Thyroid gland (tissue), 4 donors: ENCODE measurements at places on chromosomes 7 and 10. TPM values are rescaled to one million over a fixed set of nuclear protein-coding genes. Genes with fewer than 3 reads are reported as not detected.

GRCh38 chr10:118978316-118978997 lies 51.1 kb upstream of the NANOS1 start:
- DNase-seq: no peak

DNA sequence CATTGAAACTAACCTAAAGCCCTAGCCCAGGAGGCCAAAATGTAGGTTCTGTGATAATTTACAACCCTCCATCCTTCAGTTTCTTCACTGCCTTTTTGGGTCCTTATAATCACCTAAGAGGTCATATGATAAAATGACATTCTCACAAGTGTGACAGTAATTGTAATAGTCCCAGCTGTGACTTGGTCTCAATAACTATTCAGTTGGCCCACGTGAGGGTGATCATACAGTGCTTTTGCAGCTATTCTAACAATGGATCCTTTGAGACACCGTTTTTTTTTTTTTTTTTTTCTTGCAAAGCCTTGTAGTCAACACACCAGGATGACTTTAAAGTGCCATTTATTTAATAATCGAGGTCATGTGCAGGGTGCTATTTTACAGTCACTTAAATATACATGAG lies 760.0 kb downstream of the PHTF2 start:
- DNase-seq: no peak

GRCh38 chr7:44962483-44963251 lies 16.1 kb downstream of the MYO1G start:
- peak; percentile 57 for DNase-seq

- DNase-seq: no peak
Observed at GRCh38 chr7:37365405-37365804, 83.3 kb downstream of the ELMO1 start.

DNA sequence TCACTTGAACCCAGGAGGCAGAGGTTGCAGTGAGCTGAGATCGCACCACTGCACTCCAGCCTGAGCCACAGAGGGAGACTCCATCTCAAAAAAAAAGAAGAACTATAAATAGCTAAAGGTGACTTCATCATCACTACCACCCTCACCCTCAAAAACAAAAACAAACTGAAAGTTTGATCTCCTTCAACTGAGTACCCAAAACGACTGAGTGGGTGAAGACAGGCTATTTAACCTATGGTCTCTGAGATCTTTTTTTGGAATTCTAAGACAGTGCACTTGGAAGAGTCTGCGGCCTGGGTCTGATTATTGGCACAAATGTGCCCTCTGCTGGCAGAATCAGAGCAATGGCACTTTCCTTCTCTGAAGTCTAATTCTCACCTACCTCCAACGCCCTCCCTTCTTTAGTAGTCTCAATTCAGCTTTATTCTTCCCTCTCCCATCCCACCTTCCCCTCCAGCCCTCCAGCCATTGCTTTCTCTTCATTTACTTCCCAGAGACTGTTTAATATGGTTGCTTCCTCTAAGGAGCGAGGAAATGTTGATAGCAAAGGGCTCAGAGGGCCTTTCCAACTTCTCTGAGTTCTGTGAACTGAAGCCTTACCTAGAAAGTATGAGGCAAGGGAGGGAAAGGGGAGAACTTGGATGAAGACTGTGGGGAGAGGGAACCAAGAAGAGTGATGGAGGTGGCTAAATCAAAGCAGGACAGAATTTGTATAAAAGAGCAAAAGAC lies 2.9 kb upstream of the MYOZ1 start:
- peak; percentile 62 for DNase-seq

GRCh38 chr7:2805213-2805944 lies 38.7 kb downstream of the GNA12 start:
- no peak for DNase-seq

GRCh38 chr10:77403761-77404160 lies 233.8 kb downstream of the KCNMA1 start:
- DNase-seq: no peak

- DNase-seq: no peak
Observed at GRCh38 chr7:155725006-155725355, 80.5 kb downstream of the RBM33 start.

TBC1D12 gene
- total RNA-seq: 28.2 TPM

ERVW-1 gene
- not detected for total RNA-seq

TIMM23 gene
- 69.5 TPM for total RNA-seq

SPDYE1 gene
- total RNA-seq: not detected

LRRC18 gene
- total RNA-seq: not detected

XRCC2 gene
- total RNA-seq: 0.81 TPM

TMEM176B gene
- total RNA-seq: 10.4 TPM
